ENCODE measurements at places on chromosomes 16 and 17.

- DNase-seq, result no peak
Measured at GRCh38 chr17:45780921-45781320, 3.2 kb upstream of the CRHR1 start.

DNA sequence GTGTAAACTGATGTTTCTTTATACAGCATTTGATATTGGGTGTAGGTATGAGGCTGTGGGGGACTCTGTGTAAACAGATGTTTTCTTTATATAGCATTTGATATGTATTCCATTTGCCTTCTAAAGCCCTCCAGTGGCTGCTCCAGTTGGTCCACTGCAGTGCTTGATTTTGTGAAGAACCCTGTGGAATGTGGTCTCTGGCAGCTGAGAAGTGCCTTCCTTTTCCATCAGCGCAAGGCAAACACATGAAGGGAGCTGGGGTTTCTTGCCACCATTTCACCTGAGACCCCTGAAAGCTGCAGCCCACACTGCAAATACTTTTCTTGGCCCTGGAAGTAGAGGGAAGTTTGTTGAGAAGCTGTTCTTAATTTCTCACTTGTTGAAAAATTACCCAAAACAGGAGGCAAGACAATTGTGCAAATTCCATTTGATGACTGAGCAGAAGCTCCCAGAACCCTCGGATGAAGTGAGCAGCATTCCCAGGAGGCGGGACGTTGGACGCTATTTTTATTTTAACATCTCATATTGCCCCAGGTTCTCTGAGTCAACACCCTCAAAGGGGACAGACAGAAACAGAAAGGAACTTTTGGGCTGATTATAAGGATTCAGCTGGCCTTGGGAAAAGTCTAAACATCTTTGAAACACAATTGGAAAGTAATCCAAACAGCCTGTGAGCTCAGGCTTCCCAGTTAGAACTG lies 158.5 kb upstream of the RPH3AL start:
- no peak for DNase-seq

DNA sequence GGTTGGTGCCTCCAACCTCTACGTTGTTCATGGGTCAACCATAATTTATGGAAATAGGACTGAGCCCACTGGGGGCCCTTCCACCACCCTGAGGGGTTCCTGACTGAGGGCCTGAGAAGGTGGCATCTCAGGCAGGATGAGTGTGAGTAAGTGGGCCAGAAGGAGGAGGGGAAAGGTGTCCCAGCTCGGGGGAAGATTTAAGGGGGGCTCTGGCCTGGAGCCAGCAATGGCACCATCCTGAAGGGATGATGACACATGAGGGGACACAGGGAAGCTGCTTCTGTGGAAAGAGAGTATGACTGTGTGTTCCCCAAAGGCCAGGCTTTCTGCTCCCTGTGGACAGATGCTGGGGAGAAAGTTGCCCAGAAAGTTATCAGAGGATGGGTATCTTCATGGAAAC lies 18.7 kb downstream of the MYL4 start:
- DNase-seq, result no peak

- DNase-seq, result peak; percentile 33
Measured at GRCh38 chr17:2634361-2634960, 41.0 kb downstream of the PAFAH1B1 start.

GRCh38 chr16:253833-254232 lies 19.2 kb downstream of the FAM234A start:
- DNase-seq, result no peak

GRCh38 chr16:66113223-66113622 lies 253.3 kb upstream of the CDH5 start:
- no peak for DNase-seq

DNA sequence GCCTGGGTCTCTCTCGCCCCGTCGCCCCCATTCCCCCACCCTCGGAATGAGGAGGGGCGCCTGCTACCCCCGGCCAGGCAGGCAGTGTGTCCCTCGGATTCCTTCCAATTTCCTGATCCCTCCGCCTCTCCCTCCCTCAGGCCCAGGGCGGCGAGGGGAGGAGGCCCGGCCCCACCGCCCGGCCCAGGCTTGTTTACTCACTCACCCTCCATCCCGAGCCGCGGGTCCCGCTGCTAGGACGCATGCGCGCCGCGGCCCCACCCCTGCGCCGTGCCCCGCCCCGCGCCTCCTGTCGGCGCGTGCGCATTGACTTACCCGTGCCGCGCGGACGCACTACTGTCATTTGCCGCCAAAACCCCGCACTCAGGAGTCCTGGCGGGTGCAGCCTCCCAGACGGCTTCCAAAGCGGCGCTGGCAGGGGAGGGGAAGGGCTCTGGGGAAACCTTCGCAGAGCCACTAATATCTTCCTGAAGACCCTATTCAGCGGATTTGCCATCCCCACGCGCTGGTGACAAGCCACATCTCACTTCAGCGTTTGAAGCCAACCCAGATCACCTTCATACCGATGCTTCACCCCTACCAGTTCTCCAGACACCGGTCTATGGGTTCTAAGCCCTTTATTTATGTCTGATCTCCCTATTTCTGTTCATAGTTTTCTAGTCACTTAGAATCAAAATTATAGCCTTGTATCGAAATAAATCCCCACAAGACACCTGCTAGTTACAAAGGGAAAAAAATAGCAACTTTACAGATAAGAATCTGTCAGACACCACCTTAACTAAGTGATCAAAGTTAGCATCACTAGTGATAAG lies at the start of gene EZH1:
TSS of gene EZH1 (minus strand) at position 235 of the 812 bp plus-strand sequence. CDS start 16,099 bp downstream, outside the sequence.
- DNase-seq, result peak; percentile 84

GRCh38 chr17:57631871-57632270 lies 113.2 kb downstream of the CCDC182 start:
- no peak for DNase-seq

DNA sequence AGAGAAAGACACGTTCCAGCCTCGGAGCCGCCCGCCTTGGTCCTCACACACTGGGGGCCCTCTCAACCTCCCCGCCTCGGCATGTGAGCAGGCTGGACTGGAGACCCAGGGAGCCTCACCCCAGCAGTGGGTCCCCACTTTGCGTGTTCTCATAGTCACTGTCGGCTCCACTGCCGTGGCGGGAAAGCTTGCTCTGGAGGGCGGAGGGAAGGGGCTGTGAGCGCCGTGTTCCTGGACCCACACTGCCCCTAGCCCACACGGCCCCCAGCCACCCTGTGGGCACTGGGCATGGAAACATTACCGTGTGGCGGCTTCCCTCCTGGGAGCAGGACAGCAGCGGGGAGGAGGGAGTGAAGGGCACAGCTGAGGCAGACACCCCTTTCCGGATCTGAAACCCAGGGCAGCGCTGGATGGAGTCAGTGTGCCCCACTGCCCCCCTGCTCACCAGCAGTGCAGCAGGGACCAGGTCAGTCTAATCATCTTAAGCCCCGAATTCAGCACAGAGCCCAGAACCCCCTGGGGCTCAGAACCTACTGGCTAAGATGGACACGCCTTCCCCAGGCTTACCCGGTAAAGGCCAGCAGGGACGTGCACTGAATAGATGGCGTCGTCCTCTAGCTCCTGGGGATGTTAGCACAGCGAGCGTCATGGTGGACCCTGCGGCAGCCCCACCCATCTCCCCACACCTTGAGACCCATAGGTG lies 7.2 kb downstream of the TP53I13 start:
- no peak for DNase-seq

- DNase-seq, result no peak
Measured at GRCh38 chr16:57906382-57907316, 64.3 kb downstream of the CNGB1 start.

DNA sequence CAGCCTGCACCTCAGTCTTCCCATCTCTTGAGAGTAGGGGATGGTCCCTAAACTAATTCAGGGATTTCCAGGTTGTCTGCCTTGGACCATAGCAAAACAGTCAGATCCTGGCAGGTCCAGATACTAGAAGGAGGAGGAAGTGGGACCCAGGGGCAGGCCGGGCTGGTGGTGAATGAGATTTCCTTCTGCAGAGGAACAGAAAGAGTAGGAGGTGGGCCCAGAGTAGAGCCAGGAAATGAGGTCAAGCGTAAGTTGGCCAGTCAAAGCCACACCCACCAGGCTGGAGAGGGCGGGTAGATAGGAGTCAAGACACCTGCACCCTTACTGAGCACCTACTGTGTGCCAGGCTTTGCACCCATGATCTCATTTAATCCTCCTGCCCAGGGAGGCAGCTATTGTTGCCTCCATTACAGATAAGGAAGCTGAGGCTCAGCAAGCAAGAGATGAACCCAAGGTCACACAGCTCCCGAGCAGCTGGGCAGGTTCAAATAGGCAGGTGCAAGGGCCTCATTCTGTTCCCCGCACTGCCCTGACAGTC lies 2.6 kb downstream of the CDH5 start:
- DNase-seq, result peak; percentile 23

GRCh38 chr17:32495359-32496231 lies 8.8 kb downstream of the CDK5R1 start:
- DNase-seq, result no peak

GRCh38 chr16:53605831-53606400 lies 97.7 kb downstream of the RPGRIP1L start:
- no peak for DNase-seq
